AG10803 (cell line): ENCODE measurements at places on chromosomes 11 and 22.

DNA sequence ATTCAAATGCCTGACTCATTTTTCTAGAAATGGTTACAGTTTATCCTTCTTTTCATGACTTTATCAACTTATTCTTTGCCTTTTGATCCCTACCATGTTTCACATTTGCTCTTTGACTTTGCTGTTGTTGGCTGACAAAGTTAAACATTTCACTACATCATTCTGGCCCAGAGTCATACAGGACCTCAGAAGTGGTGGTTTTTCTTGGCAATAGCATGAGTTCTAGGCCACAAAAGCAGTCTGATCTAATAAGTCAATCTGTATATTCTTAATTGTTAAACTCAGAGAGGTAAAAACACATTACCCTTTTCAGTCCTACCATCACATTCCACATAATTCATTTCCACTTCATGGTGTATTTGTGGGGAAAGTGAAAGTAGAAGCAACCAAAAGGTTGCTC, 763.2 kb upstream of the TENM4 start:
- DNase-seq: no peak

DNA sequence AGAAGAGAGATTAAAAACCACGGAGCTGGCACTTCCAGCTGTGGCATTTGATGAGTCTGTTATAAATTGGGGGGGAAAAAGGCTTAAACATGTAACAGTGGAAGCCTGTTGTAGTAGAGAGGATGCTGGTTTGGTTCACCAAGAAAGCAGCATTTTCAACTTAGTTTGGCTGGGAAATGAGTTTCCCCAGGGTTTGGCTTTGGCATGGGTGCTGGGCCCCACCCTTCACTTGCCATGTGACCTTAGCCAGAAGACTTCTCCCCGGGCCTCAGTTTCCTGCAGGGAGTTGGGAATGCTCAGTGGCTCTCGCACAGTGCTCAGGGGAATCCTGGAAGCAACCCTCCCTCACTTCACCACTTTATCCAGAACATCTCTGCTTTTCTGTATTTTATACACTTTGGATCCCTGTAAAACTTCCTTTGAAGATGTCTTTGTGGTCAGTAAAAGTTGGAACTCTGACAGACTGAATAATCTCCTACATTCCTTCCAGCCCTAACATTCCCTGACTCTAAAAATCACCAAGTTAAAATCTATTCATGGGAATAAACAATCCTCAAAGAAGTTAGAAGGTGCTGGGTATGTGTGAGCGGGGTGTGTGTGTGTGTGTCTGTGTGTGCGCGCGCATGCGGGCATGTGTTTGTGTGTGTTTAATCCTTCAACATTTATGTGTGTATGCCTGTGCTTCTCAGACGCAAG, 166.0 kb downstream of the TENM4 start:
- DNase-seq: peak; percentile 83

DNA sequence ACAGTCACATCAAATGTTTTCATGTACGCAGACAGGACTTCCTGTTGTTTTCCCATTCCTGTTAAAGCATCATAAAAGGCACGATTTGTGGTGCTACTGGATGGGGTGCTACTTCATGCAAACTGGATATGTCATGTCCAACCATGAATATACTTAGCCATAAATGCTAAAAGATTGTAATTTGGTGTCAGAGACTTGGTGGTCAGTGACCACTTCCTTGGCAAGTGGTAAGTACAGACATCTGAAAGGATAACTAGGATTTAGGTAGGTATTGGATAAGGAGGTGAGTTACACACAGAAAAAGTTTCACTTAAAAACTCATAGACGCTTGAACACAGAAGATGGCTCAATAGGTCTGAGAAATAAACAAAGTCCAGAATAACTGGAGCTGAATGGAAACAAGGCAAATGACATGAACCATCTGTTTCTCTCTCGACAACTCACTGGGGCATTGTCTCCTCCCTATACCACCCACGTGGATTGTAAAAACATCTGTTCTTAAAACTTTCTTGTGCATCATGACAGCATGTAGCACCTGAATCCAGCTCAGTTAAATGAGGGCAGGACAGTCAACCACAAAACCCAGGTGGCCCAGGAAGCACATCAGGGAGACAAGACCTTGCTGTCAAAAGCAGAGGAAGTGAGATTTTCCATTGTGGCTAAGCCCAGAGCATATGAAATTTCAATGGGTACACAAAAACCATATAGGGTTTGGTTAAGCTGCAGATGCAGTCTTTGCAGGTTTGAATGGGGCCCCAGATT, 22.1 kb upstream of the IGLL5 start:
- no peak for DNase-seq

DNA sequence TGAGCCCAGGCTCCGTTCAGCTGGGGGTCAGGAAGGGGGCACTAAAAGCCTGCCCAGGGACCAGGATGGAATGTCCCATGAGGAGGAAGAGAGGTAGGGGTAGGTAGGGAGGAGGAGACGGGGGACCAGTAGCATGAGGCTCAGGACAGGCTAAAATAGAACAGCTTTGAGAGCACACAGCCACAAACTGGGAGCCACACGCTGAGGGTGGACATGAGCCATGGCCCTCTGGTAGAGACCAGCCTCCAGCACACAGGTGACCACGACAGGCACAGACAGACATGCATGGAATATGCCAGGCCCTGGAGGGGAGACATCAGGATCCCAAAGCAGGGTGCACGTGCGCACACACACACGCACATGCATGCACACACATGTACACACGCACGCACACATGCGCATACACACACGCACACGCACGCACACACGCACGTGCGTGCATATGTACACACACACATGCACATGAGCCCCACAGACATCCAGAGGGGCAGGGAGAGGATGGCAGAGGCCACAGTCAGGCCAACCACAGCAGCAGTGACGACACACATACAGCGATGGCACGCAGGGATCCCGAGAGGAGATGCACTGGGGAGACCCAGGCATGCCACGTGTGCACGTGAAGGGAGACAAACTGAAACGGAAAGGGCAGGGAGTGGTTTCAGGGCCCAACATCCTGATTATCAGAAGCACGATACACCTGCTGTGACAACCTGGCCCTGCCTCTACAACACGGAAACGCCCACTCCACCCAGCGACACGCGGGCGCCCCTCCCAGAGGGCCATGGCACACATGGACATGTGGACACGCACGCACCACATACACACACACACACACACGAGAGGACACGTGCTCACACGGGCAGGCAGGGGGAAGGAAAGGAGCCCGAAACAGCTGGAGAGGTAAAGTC, 25.7 kb downstream of the LRRC10B start:
- no peak for DNase-seq

DNA sequence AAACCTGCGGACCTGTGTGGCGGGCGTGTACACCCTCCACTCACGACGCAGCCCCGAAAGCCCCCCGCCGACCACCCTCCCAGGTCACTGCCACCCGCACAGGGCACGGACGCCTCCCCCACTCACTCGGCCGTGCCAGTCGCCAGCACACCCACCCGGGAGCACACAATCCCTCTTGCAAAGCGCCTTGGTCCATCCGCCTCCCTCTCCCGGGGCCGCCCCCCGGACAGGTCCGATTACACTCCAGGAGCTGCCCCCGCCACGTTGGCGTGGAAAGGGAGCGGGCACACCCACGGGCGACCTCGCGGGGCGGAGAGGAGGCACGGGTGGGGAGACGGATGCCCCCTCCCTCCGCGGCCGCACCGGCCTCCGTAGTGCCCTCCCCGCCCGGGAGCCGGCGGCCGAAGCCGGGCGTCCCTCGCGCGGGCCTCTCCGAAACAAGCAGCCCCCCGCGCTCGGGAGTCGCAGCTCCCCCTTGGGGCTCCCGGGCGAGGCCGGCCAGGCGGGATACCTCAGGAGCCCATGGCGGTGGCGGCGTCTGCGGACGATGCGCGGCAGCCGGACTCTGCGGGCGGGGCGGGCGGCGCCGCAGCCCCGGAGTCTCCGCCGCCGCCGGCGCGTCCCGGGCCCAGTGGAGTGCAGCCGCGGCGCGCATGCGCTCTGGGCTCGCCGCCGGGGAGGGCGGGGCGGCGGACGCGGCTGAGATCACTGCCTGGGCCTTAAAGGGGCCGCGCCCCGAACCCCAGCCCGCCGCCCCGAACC, at the start of gene TMEM184B:
TSS of gene TMEM184B (minus strand) at position 638 of the 762 bp plus-strand sequence. CDS start 25,049 bp downstream, outside the sequence.
- peak; percentile 64 for DNase-seq

GRCh38 chr11:24064309-24064903, 432.4 kb upstream of the LUZP2 start:
- peak; percentile 6 for DNase-seq

- DNase-seq: no peak
Measured at GRCh38 chr11:25271301-25271700, 774.4 kb downstream of the LUZP2 start.

GRCh38 chr11:11843211-11843621, 1.4 kb downstream of the USP47 start:
- DNase-seq: peak; percentile 69

- DNase-seq: no peak
Measured at GRCh38 chr11:11537372-11537771, 84.4 kb downstream of the GALNT18 start.

GRCh38 chr22:36012332-36012731, 16.3 kb downstream of the RBFOX2 start:
- DNase-seq: no peak

GRCh38 chr11:14967581-14968243, 4.4 kb downstream of the CALCA start:
- DNase-seq: no peak

DNA sequence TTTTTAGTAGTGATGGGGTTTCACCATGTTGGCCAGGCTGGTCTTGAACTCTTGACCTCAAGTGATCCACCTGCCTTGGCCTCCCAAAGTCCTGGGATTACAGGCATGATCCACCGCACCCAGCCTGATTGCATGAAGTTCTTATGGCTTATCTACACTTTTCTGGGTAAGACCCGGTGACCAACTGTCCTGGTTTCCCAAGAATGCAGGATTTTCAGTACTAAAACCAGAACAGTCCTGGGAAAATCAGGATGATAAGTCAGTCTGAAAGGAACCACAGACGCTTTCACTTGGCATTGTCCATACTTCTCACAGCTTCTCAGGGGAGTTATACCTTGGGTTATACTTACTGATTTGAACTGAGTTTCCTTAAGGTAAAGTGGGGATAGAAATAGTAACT, 1.4 kb upstream of the BPIFC start:
- DNase-seq: no peak

DNA sequence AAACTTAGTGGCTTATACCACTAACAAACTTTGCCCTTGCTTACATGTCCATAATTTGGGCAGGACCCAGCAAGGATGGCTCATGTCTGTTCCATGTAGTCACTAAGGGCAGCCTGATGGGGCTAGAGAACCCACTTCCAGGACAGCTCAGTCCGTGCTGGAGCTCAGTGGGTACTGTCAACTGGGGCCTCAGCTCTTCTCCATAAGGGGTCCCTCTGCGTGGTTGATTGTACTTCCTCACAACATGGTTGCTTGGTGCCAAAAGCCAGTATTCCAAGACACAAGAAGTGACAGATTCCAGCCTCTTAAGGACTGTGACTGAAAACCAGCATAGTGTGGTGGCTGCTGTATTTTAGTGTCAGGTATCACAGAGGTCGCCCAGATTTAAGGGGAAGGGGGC, 675.2 kb downstream of the TBC1D22A start:
- no peak for DNase-seq

DNA sequence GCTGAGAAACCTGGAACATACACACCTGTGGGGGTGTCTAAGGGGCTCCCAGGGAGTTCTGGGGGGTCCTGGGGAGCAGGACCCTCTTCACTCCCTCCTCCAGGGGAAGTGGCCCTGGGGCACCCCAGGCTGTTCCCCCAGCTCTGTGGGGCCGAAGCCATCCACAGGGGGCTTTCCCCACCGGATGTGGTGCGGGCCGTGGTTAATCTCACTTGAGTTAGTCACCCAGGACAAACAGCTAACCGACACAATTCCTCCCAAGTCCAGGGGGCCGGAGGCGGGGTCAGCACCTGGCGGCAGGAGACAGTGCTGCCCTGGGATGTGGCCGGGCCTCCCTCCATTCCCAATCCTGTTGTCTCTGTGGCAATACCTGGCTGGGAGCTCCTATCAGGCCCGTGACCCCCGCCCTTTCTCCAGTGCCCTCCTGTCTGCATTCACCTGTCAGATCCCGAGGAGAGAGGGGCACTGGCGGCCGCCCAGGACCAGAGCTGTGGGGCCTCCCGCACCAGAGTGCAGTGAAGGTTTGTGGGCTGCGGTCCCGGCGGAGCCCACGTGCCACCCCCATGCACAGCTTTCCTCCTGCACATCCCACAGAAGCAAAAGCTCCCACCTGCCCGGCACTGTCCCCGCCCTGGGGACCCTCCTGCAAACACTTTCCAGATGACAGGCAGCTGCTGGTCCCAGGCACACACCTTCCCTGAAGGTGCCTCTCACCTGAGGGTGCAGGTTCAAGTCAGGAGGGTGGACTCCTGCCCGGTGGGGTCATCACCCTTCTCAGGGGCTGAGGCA, 5.2 kb upstream of the MUC5AC start:
- DNase-seq: peak; percentile 11

DNA sequence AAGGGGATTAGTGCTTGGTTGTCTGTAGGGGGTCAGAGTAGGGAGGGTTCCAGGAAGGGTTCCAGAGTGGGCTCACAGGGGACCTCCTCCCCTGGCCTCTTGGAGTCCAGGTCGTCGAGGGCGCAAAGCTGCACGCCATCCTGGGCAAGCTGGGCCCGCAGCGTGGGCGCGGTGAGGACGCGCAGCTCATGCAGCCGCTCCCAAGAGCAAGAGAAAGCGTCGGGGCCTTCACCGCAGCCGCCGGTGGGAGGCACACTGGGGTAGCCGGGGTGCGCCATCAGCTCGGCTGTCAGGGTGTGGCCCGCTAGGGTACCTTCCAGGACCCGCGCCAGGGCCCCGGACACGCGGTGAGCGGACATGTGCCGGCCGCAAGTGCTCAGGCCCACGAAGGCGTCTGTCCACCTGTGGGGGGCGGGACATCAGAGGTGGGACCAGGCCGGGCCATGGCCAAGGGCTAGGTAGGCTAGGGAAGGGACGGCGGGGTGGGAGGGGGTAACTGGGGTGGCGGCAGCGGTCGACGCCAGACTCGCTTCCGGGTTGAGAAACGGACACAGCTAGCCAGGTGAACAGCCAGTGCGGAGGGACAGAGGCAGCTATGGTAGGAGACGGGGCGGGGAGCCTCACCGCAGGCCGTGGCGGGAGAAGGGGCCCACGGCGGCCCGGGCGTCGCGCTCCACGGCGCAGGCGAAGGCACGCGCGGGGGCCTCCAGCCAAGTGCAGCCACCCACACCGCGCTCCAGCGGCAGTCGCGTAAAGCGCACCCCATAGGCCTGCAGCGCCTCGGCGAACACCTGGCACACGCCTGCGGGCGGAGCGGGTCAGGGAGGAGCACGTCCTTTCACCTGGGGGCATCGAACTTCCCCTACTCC, 1.2 kb downstream of the YDJC start:
- no peak for DNase-seq

DNA sequence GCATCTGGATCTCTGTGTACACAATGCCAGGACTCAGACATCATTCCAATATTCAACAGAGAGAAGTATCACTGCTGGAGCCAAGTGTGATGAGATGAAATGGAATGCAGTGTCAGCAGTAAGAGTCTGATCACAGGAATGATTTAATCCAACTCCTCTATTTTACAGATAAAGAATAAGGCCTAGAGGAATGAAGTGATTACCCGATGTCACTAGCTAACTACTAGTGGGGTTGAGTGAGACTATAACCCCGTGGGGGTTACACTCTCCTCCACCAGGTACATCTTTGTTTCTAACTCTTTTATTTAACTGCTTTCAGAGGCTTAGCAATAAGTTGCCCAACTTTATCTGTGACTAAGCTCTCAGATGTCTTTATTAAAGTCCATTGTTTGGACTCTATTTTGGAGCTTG, 94.2 kb upstream of the FAT3 start:
- DNase-seq: peak; percentile 68
